ENCODE measurements at places on chromosomes 2 and 18. TPM values are rescaled to one million over a fixed set of nuclear protein-coding genes. Genes with fewer than 3 reads are reported as not detected.
A peak's percentile ranks its signal among the peaks of the same experiment; 100 is the strongest.

- DNase-seq: no peak
Measured at GRCh38 chr2:98702127-98702802, 28.7 kb downstream of the MGAT4A start.

DNA sequence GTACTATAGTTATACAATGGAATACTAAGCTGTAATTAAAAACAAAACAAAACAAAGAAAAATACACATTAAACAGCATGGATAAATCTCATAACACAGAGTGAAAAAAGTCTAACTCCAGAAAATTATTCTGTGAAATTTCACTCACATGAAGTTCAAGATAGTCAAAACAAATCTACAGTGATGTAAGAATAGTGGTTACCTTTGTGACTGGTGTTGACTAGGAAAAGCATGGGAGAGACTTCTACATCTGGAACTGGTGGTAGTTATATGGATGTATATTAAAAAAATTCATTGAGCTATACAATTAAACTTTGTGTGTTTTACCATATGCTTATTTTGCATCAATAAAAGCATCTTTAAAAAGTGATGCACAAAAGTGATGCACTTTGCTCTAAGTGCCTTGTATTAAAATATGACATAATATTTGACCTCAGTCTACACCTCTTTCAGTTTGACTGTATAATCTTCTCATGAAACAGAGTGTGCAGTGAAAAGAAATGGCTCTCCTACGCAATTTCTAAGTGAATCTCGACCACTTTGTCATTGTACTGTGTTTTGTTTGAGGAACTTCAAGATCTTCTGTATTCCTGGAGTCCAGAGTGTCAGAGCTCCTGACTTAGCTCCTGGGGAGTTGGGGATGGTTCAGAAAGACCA lies 28.0 kb downstream of the STAT4 start:
- DNase-seq: no peak

GRCh38 chr2:23772684-23773083 lies 154.2 kb downstream of the ATAD2B start:
- no peak for DNase-seq

DNA sequence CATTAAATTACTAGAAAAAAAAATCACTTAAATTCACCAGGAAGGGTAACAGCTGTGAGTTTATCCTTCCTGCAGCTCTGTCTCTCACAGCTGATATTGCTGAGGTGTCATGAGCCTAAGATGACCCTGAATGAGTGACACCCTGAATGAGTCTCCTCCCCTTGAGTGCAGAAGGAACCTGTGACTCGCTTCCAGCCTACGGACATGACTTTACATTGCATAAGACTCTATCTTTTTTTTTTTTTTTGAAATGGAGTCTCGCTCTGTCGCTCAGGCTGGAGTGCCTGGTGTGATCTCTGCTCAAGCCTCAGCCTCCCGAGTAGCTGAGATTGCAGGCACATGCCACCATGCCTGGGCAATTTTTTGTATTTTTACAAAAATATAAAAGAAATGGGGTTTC lies 14.1 kb downstream of the MRO start:
- DNase-seq: no peak

DNA sequence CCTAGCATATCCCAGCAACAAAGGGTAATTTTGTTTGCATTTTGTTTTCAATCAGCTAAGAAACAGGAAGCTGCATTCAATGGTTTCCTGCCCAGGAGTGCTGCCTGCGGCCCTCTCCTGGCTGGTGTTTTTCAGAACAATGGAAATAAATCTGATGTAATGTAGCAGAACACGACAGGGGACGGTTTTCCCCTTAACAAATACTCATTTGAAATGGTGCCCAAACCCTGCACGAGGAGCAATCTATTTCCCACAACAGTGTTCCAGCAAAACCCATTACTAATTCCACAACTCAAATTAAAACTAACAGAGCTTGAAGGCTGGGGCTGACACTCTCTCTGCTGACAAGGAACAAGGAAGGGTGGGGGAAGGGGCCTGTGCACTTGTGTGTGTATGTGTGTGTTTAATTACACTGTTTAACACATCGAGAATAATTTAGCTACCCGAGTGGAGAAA lies 8.7 kb downstream of the CAPN13 start:
- no peak for DNase-seq

GRCh38 chr2:98134172-98135005 lies 47.4 kb downstream of the VWA3B start:
- peak; percentile 13 for DNase-seq

Gene CYTIP
- total RNA-seq: 0.35 TPM

Gene IL37
- not detected for total RNA-seq

DNA sequence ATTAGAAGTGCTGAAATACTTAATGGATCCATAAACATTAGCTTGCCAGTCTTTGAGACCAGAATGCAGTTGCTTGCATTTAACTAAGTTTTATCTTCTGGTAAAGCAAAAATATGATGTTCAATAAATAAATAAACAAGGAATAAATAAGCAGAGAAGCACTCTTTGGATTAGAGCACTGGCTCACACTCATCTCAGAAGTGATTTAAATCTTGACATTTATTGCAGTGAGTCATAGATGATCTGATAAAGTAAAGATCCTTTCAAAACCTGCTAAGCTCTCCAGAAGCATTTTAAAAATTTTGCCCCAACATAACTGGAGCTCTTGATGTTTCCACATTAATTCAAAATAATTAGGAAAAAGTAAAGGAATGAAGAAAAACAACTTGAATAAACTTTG lies 66.8 kb downstream of the KYNU start:
- no peak for DNase-seq

- no peak for DNase-seq
Measured at GRCh38 chr18:44946529-44947113, 265.9 kb downstream of the SETBP1 start.

GRCh38 chr2:218285604-218286003 lies 6.7 kb downstream of the TMBIM1 start:
- no peak for DNase-seq

DNA sequence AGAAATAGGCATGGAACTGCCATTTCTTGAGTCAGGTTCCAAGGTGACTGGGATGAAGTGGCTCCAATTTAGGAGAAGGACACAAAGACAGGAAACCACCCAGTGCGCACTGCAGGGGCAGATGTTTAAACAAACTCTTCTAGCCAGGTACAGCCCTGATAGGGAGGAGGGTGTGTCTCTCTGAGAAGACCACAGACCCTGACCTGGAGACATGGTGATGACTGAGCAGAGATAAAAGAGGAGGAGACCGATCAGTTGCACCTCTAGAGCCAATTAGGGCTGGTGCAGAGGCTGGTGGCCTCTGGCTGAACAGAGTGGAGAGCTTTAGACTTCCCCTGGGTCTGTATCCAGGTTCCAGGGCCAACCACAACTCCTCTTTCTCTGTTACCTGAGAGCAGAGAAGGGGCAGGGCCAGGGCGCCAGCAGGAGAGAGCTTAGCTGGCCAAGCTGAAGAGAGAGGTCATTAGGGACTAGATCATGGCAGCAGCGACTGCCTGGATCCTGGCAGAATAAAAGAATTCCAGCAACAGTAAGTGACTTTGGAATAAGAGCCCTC lies 5.4 kb upstream of the SPOPL start:
- DNase-seq: no peak
